ENCODE measurements at places on chromosomes 2 and 18.

DNA sequence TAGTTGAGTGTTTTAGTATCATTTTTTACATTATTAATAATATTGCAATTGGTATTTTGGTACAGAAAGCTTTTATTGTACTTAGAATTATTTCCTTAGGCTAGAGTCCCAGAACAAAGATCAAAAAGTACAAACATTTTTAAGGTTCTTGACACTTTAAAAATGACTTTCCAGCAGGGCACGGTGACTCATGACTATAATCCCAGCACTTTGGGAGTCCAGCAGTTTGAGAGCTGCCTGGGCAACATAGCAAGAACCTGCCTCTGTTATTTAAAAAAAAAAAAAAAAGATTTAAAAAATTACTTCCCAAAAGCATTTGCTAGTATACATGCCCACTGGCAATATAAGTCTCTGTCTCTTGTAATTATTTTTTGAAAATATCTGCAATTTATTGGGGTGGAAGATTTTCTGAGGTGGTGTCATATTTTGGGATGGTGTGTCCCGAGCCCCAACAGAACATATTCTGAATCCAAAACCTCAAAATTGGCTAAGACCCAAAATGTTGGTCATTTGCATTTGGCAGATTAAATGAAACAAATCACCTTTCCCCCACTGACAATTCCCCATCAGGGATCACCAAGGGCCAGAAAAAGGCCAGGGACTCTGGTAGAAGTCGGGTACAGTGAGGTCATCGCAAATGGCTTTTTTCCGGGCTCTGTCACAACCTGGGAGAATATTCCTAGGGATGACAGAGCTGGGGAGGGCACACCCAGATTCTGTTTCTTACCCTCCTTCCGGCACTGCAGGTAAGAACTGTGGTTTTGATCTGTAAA lies 42.1 kb downstream of the NIFK start:
- DNase-seq = no peak

DNA sequence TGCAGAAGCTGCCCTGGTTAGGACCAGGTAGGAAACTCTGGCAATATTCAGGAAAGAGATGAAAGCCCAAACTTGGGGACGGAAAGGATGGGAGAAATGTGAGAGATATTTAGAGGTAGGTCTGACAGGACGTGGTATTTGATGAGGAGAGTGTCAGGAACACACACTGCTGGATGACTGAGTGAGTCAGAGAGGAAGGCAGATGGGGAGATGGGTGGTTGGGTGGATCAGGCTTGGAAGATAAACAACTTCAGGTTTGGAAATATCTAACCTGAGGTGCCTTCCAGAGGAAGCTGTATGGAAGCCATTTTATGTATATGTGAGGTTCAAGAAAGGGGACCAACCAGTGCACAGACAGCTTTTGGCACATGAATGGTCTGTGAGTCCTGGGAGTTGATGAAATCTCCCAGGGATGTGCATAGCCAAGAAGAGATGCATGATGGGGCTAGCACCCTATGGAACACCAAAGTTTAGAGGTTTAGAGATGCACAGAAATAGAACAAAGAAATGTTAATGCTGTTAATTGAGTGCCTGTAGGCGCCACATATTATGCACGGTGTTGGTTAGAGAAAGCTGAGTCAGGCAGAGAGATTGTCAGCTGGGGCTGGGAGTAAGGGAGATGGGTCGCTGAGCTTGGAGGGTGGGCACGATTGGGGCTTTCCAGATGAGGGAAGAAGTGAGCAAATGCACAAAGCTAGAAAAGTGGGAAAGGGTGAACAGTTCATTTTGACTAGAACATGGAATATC lies 101.0 kb downstream of the VIT start:
- DNase-seq = no peak

GRCh38 chr2:111642586-111643327 lies 241.2 kb downstream of the ANAPC1 start:
- no peak for DNase-seq

GRCh38 chr18:45958730-45959129 lies 8.4 kb downstream of the EPG5 start:
- DNase-seq = no peak

GRCh38 chr18:65659312-65659711 lies 91.5 kb upstream of the CDH7 start:
- no peak for DNase-seq

DNA sequence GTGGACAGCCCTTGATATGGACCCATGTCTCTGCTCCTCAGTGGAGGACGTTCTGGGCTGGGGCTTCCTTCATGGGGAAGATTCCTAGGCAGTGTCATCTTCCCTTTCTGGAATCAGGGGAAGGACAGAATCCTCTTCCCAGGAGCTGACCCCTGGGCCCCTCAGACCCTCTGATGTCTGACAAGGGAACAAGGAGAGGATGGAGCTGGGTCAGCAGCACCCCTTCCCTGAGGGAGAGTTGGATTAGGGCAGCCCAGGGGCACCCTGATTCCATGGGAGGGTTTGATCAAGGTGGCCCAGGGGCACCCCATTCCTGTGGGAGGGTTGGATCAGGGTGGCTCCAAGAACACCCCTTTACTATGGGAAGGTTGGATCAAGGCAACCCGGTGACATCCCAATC lies 86.5 kb downstream of the ACKR3 start:
- no peak for DNase-seq

- DNase-seq = no peak
Observed at GRCh38 chr2:16028644-16029043, 88.3 kb downstream of the MYCN start.

DNA sequence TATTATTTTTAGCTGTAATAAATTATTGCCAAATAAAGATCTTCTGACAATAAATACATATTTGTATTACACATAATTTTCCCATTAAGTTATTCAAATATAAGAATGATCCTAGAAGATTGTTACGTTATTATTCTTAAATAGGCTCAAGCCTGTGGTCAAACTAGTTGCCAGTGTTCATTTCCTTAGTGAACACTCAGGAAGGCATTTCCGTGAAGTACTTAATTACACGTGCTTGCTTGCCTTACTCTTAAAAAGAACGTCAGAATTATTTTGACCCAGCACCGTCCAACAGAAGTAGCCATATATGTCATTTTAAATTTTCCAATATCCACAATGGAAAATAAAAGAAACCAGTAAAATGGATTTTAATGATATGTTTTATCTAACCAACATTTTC lies 249.8 kb downstream of the TXNL1 start:
- DNase-seq = no peak

DNA sequence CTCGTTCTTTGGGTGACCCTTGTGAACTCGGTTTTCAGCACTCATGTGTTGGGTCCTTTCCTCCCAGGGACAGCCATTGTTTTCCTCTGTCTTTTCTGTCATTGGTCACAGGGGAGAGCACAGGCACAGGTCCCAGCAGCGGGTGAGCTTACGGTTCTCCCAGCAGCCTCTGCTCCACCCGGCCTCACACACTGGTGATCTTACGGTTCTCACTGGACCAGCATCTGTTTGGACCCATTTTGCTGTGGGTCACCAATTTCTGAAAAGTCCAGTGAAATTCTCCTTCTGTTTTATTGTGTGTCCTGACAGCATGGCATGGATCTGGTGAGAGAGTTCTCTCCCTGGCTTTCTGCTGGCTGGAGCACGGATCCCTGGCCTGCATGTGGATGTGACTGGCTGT lies 49.8 kb upstream of the ANKRD62 start:
- DNase-seq = no peak

DNA sequence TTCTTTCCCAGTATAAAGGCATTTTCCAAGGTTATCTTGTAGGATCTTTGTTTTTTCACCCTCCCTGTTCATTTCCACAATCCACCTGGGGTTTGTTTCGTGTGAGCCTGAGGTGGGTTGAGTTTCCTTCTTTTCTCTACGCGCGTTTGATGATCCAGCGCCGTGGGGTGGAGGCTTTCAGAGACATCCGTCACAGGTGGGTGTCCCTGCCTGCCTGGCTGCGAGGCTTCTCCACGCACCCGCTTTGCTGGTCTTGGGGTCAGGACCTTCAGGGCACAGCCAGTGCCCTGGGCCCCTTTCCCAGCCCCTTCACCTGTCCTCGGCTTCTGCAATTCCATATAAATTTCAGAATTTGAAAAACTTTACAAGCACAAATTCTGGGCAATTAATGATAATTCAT lies 109.0 kb upstream of the ALKAL2 start:
- no peak for DNase-seq

DNA sequence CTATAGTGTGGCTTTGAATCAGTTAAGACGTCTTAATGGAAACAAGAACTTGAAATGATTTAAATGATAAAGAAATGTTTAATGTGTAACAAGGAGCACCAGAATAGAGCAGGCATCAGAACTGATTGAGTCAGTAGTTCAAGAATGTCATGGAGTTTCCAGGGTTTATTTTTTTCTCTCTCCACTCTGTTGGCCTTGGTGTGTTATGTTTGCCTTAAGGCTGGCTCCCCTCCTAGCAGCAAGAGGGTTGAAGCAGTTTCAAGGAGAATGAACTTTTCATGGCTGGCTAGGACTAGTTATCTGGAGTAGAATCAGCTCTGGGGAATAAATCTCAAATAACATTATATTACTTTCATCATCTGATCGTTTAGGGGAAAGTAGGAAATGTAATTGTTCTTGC lies 13.4 kb upstream of the GLS start:
- DNase-seq = no peak

DNA sequence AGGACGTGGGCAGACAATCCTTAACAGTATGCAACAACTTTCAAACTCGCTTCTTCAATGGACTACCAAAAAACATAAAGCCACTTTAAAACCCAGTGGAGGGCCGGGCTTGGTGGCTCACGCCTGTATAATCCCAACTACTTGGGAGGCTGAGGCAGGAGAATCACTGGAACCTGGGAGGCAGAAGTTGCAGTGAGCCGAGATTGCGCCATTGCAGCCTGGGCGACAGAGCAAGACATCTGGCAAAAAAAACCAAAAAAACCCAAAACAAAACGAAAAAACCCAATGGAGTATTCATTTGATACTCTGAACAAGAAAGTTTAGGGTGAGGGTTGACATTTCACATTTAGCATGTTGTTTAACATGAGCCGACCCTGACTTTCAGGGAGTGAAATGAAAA lies 14.0 kb downstream of the RNF125 start:
- no peak for DNase-seq

GRCh38 chr2:45652090-45653031 lies 886 bp downstream of the PRKCE start:
- DNase-seq = no peak
